ENCODE measurements at places on chromosomes 11 and 22.

DNA sequence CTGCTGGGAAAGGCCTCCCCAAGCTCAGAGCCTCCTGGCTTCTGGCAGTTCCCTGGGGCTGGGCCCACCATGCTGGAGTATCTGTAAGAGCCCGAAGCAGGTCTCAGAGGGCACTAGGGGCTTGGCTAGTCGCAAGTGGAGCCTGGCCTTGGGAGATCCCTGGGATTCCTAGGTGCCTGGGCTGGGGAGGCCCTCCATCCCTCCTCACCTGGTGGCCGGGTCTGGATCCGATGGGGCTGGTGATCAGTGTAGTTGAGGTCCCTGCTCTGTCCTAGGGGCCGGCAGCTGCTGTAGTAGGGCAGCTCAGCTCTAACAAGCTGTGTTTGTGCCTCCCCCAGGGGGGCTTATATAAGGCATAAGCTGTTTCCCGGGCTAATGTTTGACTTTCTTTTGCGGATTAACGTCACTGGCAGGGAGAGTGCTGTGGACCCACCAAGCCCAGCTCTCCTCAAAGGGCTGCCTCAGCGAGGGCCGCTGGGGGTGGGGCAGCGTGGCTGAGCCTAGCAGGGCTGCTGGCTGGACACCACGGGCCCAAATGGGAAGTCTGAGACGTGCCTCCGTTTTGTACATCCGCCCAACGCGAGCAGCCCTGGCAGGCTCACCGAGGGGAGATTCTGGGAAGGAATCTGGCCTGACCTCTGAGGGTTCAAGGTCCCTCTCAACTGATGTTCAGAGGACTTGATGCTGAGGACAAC is at the start of gene SLC22A8:
Gene SLC22A8 (minus strand): TSS at position 321 of the 695 bp plus-strand sequence. CDS start 883 bp downstream, outside the sequence.
- DNase-seq: no peak

DNA sequence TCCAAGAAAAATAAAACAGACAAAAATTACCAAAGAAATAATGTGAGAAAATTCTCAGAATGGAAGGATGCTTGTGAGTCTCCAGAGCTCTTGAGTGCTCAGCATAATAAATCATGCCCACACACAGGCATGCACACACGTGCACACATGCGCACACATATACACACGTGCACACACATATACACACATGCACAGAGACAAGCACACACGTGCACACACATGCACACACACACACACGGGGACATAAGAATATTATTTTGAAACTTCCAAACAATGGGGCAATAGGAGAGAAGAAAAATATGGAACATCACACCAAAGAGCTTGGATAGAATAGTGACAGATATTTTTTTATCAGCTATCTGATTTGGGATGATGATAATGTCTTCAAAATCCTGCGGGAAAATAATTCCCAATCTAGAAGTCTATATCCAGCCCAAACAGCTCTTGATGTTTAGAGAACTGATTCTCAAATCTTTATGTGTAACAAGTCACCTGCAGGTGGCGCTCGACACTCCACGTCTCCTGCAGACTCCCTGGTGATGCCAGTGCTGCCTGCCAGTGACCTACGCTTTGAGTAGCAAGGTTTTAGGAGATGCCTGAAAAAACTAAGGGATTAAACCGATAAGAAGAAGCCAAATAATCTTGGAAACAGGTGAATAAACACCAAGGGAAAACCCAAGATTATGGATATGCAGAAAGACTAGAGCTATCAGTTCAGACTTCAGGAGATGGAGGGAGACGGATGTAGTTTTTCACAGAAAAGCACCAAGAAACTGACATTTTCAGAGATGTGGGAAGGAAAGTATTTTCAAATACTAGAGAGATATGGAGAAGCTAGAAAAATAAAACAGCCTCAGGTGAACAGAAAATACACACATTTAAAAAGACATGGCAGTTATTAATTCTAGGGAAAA is 743.6 kb downstream of the ETS1 start:
- DNase-seq: peak; percentile 62

- no peak for DNase-seq
Observed at GRCh38 chr11:27860811-27861210, 160.6 kb upstream of the BDNF start.

DNA sequence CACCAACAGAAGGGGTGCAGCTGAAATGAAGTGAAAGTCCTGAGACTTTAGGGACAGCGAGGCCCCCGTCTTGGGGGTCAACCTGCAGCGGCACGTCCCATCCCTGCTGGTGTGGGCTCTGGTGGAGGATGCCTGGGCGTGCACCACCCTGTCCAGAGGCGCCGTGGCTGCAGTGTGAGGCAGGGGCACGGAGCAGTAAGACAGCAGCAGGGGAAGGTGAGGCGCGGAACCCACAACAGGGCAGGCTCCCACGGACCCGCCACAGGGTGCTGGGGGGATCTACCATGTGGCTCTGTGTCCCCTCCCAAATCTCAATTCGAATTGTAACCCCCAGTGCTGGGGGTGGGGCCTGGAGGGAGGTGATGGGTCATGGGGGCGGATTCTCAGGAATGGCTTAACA is 158.6 kb downstream of the SHANK2 start:
- no peak for DNase-seq

DNA sequence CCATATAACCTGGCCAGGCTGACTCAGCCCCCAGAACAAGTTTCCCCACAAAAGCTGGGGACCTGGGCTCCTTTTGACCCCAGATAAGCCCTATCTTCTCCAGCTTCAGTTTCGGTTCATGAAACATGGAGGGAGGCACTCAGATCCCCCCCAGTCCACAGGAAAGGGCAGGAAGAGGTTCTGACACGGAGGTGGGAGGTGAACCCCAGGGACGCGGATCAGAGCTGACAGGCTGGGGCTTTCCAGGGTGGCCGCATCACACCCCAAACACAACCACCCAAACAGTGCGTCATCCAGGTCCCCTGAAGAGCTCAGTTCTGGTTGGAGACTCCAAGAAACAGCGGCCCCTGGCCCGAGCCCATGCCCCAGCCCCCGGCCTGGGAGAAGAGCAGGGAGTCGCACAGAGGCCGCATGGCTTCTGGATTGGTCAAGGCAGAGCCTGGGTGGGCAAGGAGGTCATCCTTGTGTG is 44.3 kb upstream of the A4GALT start:
- DNase-seq: no peak

Measured in activated naive CD8-positive, alpha-beta T cell treated with anti-CD3 and anti-CD28 coated beads, Interleukin-2, amount 10 ng/mL, durations not matched to agents 7 days and 5 days (primary cell).